ENCODE measurements at places on chromosomes 7 and 10.
A peak's percentile ranks its signal among the peaks of the same experiment; 100 is the strongest.

- DNase-seq, result no peak
Observed at GRCh38 chr10:109866995-109867635, 56.2 kb downstream of the XPNPEP1 start.

DNA sequence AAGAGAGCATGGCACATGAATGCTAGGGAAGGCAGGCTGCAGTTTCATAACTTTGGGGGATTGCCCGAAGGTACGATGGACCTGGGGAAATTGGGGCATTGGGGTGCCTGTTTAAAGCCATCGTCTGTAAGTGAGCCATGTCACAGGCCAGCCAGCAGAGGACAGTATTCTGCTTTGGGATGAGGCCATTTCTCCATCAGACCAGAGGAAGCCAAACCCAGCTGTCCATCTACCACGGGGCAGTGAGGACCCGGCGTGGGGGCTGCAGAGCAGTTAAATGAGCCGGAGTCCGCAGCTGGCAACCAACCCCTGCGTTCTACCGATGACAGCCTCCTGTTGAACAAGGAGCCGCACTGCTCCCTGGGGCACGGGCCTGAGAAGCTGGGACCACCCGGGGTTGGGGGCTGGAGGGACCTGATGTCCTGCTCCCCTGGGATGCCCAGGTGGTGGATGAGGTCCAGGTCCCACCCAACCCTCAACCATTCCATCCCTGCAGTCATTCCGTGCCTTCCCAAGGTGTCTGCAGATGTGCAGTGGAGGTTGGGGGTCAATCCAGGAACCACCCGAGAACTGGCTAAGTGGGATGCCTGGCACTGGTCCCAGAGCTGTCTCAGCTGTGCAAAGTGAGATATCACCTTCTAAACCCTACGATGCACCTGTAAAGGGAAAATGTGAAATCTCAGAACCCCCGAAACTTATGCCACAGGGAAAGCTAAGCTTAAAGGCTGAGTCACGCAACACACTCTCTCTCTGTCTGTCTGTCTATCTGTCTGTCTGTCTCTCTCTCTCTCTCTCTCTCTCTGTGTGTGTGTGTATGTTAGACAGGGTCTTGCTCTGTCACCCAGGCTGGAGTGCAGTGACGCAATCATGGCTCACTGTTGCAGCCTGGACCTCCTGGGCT lies 12.1 kb upstream of the RHBDD2 start:
- DNase-seq, result peak; percentile 64

DNA sequence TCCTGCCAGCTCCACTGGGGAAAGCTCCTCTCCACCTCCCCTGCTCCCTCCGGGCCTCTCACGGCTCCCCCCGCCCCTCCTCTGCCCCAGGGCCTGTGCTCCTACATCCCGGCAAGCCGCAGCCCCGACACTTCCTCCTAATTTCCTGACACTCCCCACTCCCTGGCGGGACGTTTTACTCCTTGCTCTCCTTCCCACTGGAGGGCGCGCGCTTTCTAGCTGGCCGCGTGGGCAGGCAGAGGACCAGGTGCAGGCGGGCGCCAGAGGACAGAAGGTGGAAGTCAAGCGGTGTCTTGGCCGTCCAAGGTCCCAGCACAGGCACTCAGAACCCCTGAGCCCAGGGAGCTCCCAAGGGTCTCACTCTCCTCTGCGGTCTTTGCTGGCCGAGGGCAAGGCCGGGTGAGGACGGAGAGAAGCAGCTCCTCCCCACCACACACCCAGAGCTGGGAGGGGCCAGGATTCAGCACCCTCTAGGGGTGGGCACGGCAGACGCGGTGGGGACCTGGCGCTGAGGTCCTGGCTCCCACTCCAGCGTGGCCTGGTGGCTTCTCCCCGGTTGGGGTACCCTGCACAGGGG lies 19.1 kb downstream of the ADAM8 start:
- DNase-seq, result peak; percentile 38

- DNase-seq, result no peak
Observed at GRCh38 chr7:116087291-116087690, 56.7 kb upstream of the TFEC start.

- no peak for DNase-seq
Observed at GRCh38 chr10:114649217-114649903, 8.7 kb downstream of the ABLIM1 start.

DNA sequence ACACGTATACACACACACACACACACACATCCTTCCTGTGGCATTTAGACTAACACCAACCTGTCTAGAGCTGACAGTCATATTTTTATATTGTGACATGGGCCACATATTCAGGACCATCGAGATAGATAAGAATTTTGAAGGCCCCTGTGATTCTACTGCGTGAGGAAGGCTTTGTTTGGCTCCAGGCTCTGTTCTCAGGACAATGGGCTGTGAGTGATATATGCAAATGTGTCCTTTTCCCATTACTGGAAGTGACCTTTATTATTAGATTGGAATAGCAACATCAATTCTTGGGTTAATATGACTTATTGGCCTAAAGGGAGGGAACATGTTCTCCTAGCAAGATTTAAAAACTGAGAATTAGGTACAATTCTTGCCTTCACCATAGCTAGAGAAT lies 156.1 kb downstream of the SPAG6 start:
- DNase-seq, result no peak

DNA sequence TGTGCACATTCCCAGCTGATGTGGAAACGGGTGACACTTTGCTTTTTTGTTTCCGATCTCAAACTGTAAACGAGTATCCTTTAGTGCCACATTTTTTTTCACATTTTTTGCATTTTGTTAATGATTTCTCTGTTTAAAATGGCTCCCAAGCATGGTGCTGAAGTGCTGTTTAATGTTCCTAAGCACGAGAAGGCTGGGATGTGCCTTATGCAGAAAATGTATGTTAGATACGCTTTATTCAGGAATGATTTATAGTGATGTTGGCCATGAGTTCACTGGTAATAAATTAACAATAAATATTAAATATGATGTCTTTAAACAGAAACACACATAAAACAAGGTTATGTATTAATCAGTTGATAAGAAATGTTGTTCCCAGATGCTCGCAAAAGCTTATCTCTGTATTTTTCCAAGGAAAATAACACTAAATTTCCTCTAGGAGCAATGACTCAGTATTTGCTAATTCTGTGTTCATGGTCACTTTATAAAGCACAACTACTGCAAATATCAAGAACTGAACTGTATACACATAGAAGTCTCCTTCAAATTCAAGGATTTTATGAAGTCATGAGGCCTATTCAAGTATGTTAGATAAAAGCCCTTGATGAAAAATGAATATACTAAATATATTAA lies 305.9 kb upstream of the SMIM30 start:
- no peak for DNase-seq

DNA sequence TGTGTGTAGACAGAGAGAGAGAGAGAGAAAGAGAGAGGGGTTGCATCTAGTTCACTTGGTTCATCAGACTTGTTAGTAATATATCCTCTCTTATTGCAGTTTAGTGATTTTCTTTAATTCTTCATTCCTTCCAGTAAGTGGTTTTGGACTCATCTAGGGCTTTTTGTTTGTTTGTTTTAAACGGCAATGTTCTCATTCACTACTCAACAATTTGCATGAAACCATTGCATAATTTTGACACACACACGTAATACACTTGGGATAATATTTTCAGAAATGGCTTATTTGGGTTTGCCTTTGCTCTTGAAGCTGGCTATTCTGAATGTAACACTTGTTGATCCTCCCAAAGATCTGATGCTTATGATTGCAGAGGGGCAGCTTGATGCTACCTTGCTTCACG lies 16.4 kb upstream of the ZNF32 start:
- no peak for DNase-seq

All from activated CD4-positive, alpha-beta memory T cell treated with anti-CD3 and anti-CD28 coated beads for 36 hours (primary cell).